ENCODE measurements at places on chromosomes 12 and 14.

DNA sequence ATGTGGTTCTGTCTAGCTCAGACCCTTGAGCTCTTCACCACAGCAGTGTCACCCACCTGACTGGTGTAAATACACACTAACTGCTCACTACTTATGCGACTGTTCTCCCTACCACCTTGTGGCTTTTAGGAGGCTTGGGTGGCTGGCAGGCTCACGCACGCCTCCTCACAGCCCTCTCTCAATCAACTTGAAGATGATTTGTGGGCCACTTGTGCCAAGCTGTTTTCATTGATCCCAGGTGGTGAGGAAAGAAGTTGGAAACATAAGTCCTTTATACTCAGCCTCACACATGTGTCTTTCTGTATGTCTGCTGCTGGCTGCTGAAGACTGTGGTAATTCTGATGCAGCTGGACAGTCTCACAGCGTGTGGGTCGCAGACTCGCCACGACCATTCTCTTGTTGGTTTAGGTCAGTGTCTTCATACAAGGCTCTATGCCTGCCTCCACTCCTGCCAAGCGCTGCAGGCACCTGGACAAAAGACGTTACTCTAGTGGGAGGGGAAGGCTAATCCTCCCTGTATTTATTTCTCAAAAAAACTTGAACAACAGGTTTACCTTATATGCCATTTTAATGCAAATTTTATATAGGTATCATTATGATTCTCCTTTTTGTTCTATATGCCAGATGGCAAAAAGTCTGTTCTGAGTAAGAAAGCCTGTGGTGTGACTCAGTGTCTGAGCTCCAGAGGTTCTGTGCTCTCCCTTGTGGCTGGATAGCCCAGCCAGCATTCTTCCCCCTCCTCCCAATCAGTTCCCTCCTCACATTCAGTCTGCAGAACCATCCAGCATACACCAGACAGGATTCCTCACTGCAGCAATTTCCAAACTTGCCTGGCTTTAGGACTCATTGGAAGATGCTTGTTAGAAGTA is 115.6 kb downstream of the DIP2B start:
- DNase-seq, result no peak

DNA sequence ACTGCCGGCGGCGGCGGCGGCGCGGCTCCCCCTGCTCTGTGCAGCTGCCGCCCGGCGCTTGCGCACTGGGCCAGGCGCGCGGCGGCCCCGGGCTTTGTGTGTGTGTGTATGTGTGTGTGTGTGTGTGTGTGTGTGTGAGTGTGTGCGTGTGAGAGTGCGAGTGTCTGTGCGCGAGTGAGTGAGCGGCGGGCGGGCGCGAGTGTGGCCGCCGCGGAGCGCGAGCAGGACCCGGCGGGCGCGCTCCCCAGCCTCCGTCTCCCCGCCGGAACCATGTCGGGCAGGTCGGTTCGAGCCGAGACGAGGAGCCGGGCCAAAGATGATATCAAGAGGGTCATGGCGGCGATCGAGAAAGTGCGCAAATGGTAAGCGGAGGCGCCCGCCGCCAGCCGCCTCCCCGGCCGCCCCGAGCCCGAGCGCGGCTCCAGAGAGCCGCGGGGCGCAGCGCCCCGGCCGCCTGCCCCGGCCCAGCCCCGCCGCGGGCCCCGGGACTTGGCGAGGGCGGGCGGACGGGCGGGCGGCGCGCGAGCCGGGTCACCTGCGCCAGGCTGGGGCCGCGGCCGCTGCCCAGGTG is at the start of gene BCL7A:
TSS of gene BCL7A (plus strand) at position 63 of the 571 bp plus-strand sequence. CDS start at position 271, 208 bp downstream.
- peak; percentile 62 for DNase-seq

DNA sequence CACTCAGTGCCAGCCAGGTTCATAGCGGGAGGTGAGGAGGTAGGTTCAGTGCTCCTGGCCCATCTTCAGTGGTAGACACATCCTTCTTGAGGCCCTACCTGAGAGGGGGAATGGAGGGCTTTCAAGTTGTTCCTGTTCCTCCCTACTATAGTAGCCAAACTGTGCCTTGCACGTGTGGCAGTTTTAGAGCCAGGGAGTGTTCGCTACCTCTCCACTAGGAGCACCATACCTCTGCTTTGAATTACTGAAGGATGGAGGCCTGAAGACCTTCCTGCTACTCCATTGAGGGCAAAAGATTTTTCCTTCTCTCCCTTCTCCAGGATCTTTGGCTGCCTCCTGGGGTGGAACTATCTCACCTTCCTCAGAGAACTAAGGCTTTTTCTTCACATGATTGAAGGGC is 5.9 kb upstream of the ALG10 start:
- no peak for DNase-seq

GRCh38 chr14:78598046-78598920 is 428.1 kb downstream of the NRXN3 start:
- DNase-seq, result peak; percentile 5

GRCh38 chr14:79074510-79074909 is 904.3 kb downstream of the NRXN3 start:
- DNase-seq, result no peak

GRCh38 chr14:32821964-32822653 is 116.6 kb upstream of the NPAS3 start:
- no peak for DNase-seq

GRCh38 chr14:91870001-91870400 is 2.7 kb upstream of the TC2N start:
- DNase-seq, result no peak

DNA sequence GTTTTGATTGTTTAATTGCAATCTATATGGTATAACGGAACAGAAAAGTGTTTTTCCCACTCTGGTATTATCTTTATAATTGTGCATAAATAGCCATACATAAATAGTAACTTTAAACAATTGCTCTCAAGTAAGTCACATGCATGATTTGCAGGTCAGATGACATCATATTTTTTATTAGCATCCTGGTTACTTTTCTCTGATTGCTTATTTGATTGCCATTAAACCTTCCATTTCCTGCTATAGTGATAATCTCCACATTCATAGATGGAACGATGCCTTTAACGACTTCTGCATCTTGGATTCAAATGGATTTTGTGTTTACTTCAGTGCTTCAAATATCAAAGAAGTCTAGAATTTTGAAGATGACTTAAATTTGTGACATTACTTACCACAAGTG is 3.5 kb upstream of the KLRK1 start:
- no peak for DNase-seq

DNA sequence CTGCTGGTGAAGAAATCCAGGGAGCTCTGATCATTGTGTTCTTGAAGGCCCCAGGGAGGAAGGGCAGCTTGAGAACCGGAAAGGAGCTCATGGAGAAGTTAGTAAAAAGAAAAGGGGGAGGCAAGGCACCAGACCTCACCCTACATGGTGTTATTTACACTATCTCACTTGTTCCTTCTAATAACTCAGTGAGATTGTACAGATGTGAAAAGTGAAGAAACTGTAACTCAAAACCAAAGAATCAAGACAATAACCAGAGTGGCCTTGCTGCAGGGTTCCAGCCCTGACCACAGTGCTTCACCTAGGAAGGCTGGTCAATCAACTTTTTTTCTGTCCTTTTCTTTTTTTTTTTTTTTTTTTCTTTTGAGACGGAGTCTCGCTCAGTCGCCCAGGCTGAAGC is 353.6 kb downstream of the TMTC2 start:
- no peak for DNase-seq

DNA sequence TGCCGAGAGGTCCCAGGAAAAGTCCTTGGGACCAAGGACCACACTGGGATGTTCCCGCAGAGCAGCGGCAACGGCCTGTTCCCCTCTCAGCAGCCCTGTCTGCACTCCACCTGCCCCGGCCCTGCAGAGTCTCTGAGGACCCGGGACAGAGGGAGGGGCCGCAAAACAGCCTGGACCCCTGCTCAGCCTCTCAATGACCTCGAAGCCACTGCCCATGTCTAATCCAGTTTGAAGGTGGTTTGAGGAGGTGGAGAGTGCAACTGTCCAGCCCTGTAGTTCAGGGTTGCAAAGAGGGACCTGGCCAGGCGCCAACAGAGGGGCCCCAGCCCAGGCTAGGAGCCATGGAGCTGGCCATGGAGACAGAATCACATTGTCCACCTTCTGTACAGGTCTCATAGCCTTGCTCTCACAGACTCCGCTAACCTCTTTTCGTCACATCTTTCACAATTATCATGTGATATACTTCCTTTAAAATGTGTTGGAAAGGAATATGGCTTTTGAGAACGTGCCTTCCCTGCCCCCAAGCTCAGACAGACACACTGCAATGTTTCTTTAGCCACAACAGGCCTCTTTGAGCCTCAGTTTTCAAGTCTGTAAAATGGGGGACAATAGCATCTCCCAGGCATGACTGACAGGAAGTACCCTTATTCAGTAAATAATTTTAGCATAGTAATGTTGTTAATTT is 49.3 kb downstream of the ACTN1 start:
- no peak for DNase-seq

DNA sequence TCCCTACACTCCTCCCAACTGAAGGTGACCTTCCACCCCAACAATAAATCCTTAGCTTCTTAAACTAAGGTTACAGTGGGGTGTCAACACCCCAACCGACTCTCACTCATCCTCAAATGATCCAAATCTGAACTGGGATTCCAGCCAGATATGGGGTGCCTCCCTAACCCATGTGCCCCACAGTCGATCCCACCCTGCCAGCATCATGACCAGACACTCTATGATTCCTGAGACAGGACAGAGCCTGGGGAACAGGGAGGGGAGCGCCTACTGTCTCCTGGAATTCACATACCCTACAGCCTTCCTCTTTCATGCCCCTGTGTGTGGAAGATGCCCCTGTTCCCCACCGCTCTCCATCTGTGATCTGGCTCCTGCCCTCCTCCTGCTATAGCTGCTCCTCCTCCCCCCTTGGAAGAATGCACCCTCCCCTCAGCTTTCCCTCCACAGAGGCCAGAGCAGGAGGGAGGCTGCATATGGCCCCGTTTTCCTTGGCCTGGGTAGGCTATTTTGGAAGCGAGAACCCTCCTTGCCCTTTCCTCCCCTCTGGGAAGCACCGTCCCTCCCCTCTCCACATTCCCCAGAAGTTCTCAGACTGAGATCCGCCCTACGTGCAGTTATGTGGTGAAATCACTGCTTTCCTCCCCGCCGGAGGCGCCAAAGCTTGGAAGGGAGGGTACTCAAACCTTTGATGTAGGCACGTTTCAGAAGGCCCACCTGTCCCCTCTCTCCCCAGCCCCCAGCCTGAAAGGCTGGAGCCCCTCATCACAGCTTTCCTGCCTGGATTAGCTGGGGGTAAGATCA is 48.0 kb downstream of the SMUG1 start:
- DNase-seq, result no peak

- no peak for DNase-seq
Observed at GRCh38 chr14:24849471-24849870, 200.5 kb downstream of the STXBP6 start.

All from stimulated activated effector memory CD8-positive, alpha-beta T cell treated with anti-CD3 and anti-CD28 coated beads, Interleukin-12 subunit alpha, Interleukin-12 subunit beta, amount 100 ng/mL, for 72 hours (primary cell).